Fibroblast of skin of right quadriceps (primary cell): ENCODE measurements at places on chromosomes 5 and 9.

- DNase-seq: peak; percentile 99
Measured at GRCh38 chr5:98309785-98310598, 463.5 kb upstream of the RGMB start.

DNA sequence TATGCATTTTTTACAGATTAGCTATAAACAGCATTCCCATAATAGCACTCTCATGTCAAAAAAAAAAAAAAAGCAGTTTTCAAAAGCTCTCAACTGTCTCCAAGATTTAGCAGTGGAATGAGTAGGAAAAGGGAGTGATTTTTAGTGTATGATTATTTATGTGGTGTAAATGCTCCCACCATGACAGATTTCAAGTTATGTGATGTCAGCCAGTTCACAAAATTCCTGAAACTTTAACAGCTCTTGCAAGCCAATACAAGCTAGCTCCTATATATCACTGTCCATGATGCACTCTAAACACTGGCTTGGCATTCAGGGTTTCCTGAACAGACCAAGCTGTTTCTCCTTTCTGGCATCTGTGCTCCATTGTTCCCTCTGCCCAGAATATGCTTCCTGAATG is 7.9 kb upstream of the ANKDD1B start:
- peak; percentile 71 for DNase-seq

DNA sequence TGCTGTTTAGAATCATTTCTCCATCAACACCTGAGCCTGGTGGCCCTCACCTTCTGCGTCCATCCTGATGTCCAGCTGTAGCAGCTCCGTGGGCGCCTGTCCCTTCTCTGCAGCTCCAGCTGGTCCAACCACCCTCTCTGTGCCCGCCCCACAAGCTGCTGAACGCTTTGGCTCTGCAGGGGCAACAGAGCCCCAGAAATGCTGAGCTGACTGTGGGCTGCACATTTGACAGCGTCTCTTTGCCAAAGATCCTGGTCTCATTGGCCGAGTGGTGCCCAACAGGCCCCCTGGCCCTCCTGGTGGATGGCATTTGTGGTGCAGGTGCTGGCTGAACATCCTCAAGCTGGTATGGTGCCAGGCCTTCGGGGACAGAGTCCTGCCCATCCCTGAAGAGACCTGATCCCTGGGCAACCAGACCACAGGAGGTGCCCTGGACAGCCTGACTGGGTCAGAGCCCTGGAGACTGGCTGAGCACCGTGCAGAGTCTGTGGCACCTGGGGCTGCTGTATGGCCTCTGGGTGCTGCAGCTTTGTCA is 25.3 kb upstream of the CEP72 start:
- DNase-seq: no peak

GRCh38 chr5:120628156-120628555 is 164.1 kb downstream of the PRR16 start:
- DNase-seq: no peak

- DNase-seq: no peak
Measured at GRCh38 chr9:29556746-29557145, 1983.5 kb upstream of the C9orf72 start.

- DNase-seq: no peak
Measured at GRCh38 chr9:25816439-25816838, 138.2 kb upstream of the TUSC1 start.

GRCh38 chr9:93633492-93634221 is 57.3 kb downstream of the PHF2 start:
- DNase-seq: no peak

DNA sequence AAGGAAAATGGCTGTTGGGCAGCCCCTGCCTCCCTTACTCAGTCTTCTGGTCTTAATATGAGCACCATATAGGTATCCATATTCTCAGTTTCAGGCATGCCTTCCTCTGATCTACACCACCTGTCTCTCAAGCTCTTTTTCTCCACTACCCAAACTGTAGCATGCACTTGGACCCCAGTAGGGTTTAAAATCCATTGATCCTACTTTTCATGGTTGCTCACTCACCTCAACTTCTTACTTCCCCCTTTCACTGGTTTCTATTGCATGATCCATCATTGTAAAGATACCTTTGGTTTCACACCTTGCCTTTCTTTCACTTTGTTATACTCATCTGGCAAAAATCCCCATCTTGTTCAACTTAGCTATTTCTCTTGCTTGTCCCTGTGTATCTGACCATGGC is 159.4 kb downstream of the KDM4C start:
- no peak for DNase-seq

GRCh38 chr5:94281236-94281801 is 337.1 kb downstream of the KIAA0825 start:
- no peak for DNase-seq

GRCh38 chr9:12698986-12699385 is 5.8 kb downstream of the TYRP1 start:
- no peak for DNase-seq

DNA sequence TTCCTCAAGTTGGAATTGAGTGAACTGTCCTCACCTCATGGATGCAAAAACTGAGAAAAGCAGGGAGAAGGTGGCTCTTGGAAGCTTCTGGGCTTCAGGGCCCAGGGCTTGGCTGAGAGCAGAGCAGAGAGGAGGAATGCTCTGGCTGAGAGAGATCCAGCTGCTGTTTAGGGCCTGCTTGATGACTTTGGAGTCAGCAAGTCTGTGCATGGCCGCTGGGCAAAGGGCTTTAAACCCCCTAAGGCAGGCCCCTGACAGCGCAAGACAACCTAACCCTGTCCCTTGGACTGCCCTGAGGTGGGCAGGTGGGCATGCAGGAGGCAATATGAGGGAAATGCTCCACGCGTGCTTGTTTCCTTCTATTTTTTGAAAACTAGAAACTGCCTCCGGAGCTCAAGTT is 8.6 kb downstream of the STC2 start:
- no peak for DNase-seq

- no peak for DNase-seq
Measured at GRCh38 chr9:1495282-1496030, 445.3 kb downstream of the DMRT2 start.

DNA sequence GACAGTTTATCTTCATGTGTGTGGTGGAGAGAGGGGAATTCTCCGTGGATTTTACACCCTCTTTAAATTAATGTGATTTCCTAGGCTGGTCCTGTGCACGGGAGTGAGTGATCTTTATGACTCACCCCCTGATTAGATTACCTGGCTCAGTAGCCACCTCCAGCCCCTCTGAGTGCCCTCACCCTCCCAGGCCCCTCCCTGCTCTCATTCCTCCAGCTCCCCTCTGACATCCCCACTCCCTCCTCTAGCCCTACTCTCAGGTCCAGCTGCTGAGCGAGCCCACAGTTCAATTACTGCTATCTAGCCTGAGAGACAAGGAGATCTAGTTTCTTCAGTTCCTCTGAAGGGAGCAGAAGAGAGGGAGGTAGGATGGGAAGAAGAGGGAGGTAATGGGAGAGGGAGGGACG is 61.8 kb upstream of the ARAP3 start:
- no peak for DNase-seq

DNA sequence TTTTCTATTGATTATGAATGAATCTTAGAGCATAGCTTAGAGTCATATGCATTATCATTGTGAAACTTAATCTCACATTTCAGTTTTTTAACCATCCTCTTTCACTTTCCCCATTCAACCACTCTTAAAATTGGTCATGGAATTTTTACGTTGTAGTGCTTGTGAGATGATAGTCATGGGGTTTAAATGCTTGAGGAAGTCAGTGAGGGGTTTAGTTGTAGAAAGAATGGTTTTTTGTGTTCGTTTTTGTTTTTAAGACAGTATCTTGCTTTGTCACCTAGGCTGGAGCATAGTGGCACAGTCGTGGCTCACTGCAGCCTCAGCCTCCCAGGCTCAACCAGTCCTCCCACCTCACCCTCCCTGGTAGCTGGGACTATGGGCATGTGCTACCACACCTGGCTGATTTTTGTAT is 19.6 kb downstream of the UGCG start:
- DNase-seq: no peak

DNA sequence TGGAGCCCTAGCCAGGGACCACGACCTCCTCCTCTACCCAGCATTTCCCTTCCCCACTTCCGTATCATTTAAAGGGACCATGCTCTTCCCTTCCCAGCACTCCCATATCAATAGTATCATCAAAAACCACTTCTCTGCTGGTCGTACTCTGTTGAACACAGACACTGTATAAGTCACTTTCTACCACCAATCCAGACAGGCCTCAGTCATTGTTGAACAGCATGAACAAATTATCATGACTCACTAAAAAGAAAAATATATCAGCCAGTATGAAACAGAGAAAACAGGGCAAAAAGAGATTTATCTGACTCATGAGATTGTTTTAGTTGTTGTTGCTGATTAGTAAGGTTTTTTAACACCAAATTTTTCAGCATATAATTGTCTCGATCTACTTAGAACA is 89.8 kb downstream of the CDKN2A start:
- peak; percentile 67 for DNase-seq

GRCh38 chr5:170216257-170216864 is 16.4 kb upstream of the C5orf58 start:
- DNase-seq: peak; percentile 54
